ENCODE measurements at places on chromosomes 2 and 18.

DNA sequence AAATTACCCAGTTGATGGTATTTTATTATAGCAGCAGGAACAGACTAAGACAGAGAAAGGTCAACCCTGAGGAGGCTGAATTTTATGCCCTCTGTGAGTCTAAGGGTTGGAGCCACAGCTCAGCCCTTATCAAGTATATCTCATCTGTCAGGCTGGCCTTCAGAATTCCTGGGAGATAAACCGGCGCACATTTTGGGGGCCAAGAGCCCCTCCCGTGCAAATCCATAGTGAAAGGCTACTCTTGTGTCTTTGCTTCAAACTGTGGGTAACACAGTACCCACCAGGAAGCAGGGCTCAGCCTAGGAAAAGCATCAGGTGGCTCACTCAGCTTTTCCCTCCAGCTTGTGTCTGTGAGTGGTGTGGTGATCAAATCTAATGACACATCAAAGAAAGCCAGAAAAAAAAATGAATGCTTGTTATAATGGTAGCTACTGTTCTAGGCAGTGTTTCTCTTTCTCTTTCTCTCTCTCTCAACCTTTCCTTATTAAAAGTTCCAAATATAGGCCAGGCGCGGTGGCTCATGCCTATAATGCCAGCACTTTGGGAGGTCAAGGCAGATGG lies 25.0 kb upstream of the ASXL2 start:
- DNase-seq: no peak

DNA sequence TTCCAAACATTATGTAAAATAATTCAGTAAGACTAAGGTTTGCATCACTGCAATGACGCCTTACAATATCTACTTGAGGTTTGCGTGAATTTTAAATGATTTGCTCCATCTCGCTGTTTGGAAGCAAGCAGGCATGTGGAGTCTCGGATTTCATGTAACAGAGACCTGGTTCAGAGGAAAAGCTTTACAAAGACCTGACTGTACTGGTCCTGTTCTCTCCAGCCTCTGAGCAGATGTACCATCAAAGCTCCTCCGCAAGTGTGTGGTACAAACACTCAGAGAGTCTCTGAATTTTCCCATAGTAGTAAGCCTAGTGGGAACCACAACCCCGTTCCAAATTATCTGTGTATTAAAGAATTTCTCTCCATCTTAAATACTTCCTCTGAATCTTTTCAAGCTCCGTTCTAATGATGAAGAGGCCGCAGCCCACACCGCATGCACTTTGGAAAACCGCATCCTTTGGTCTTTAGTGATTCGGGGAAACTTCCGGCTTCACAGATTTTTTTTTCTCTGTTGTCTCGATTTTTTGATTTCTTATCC lies 728.1 kb upstream of the SOX11 start:
- no peak for DNase-seq

GRCh38 chr2:238561230-238561629 lies 134.5 kb downstream of the ASB1 start:
- DNase-seq: no peak

GRCh38 chr2:201656102-201656501 lies 12.8 kb upstream of the TMEM237 start:
- no peak for DNase-seq

DNA sequence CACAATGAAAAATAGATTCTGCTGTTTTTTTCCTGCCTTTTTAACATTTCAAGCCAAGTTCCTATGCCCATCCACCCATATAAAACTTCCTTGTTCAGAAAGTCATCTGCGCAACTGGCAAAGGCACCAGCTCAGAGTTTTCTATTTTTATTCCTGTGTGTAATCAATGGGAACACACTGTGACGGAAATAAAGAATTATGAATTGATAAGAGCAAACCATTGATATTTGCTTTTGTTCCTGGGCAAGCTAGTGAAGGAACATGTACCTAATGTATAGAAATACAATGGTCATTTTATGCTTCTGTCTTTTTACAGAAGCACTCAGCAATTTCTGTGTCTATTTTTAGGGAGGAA lies 30.8 kb upstream of the AAK1 start:
- DNase-seq: no peak

DNA sequence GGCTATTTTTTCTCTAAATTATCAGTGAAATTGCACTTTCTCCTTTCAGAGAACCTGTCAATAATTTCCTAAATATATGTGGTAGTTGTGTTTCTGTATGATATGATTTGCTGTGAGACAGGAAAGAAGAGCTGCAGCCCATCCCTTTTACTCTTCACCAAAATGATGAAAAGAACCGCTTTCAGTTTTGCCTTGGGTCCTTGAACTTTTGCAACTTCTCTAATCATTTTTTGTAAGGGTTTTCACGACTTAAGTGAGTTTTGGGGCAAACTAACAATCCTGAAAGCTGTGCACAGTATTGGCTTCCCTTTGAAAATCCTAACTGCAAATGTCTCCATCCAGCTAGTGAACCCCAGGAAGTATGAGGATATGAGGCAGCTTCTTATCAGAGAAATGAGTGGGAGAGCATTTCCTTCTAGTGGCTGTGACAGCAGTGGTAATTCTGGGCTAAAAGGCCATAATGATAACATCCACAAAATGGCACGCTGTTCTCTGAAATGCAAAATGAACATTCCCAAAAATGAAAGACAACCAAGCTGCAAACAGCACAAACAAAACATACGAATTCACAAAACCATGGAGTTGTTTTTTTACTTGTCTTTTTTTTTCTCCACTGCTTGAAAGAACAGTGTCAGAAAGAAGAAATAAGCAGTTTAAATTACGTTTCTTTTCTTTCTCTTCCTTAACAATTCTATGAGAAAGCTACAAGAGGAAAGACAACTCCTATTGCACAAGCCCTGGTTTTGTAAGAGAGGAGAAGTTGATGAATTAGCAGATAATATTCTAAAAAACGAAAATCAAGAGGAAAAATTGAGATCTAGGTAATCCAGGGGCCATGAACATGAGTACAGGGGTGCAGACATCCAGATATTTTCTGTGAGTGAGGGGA lies 1291.6 kb upstream of the ZEB2 start:
- DNase-seq: no peak

GRCh38 chr2:72361042-72361441 lies 213.4 kb upstream of the CYP26B1 start:
- DNase-seq: no peak

DNA sequence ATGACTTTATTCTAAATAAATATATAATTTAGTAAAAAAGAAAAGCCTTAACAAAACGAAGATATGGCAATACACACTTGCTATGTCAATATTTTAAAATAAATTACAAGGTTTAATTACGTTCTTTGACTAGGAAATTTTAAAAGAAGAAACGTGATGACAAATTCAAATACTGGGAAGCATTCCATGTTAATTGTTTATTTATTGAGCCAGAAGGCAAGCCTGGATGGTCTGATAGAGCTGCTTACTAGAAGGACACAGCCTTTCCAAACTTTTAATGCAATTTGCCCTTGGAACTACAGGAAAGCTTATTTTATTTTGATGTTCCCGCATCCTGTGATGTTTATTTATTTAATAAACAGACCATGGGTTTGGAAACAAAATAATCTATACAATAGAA lies 33.4 kb upstream of the DSEL start:
- DNase-seq: no peak

GRCh38 chr18:46657115-46657955 lies at the start of gene LOXHD1:
Gene LOXHD1 (minus strand): TSS chr18:46657220. CDS start chr18:46657033, 187 bp downstream.
- no peak for DNase-seq

- no peak for DNase-seq
Observed at GRCh38 chr2:158618891-158619490, 162.2 kb downstream of the PKP4 start.

- DNase-seq: peak; percentile 89
Observed at GRCh38 chr2:27262379-27263286, at the start of gene SLC30A3. Gene SLC30A3 (minus strand): TSS chr2:27263047. CDS start chr2:27262906, 141 bp downstream.

DNA sequence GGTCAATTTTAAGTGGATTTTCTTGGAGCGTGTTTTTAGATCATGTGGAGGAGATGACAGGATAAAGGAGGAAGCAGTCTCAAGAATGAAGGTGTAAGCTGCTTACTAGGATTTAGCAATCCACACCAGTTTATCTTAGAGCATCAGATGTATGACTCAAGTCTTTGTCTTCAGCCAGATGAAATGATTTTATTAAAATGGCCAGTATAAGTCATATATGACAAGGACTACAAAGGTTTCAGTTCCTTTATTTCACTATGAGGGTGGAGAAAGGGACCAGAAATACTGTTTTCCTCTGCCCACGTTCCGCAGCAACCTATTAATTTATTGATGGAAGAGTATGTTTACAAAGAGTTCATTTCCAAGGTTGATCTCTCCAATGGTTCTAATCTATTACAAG lies 970.5 kb upstream of the SLC39A10 start:
- DNase-seq: no peak
